ENCODE measurements at places on chromosomes 3 and 15.

- DNase-seq = no peak
Measured at GRCh38 chr3:81684751-81685395, 76.6 kb downstream of the GBE1 start.

DNA sequence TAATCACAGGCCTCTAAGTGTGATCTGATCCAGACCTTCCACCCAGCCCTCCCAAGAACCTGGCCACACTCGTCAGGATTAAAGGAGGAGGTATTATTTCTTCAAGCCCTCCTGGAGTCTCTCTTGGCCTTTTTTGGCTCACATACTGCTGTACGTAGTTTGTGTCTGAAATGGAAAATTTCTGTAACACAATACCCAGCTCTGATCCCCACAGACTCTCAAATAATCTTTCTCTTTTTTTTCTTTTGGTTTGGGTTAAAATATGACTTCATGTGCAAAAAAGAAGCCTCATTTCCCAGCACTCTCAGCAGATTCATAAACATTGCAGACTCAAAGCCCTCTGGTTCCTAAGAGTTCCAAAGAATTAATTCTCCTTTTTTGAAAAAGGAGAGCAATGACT lies 96.5 kb upstream of the PHLDB2 start:
- DNase-seq = peak; percentile 35

DNA sequence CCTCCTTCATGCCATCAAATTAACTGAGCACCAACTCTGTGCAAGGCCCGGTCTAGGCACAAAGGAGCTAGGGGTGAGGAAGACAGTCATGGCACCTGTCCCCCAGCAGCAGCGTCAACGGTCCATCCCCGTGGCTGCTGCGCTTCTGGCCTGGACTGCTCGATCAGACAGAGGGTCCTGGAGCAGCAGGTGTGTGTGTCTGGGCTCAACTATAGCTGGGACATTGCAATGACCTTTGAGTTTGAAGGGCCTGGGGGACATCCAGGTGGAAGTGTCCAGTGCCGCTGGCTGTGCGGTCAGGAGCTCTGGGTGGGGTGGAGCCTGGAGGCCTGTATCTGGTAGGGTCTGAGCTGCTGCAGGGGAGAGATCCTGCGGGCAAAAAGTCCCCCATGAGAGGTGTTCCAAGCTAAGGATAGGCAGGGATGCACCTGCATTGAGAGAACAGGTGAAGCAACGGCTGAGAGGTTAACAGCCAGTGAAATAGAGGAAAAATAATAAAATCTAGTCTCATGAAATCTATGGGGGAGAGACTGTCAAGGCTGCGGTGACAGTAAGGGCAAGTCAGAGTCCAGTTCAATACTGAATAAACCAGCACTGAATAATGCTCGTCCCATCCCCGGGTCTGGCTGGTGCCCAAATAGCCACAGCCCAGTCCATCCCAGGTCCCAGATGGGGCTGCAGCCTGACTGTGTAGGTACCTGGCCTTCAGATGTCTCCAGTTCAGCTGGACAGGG lies 25.4 kb upstream of the SLC41A3 start:
- DNase-seq = no peak

DNA sequence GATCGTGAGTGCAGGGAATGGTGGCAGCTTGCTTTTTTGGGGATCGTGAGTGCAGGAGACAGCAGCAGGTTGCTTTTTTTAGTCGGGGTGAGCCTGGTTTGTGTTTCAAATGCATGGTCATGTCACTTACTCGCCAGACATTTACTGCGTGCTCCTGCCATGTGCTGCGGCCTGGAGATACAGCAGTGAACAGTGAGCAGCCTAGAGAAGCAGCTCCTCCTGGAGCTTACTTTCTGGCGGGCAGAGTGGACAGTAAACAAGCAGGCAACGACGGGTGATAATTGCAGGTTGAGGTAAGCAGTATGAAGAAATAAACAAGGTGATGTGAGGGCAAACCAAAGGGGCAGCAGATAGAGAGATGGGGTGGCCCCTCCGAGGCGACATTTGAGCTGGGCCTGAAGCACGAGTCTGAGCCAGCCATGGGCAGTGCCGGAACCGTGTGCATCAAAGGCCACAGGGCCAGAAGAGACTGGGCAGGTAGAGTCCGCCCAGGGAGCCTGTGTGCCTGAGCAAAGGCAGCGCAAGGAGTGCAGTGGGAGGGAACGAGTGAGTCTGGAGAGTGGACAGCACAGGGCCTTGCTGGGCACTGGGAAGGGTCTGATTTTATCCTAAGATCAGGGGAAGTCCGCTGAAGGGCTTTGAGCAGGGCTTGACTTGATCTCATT lies 57.3 kb upstream of the RASA2 start:
- DNase-seq = no peak

GRCh38 chr3:194032828-194033435 lies 103.0 kb upstream of the HES1 start:
- DNase-seq = no peak

DNA sequence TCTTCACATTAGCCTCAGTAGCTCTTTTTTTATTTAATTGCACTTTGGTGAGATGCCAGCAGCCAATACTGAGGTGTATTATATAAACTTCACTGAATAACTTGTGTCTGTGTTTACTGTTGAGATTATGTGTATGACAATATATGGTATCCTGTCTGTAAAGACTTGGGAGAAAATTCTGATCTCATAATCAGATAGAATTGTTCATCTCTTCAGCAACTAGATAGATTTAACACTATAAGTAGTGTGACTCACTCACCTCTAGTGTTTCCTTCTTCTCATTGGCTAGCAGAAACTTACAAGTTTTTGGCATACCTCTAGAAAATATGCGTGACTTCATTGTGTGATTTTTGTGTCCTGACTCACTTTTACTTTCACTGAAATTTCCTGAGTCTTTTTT lies 67.6 kb upstream of the TGFBR2 start:
- DNase-seq = no peak

GRCh38 chr3:170470063-170471016 lies 51.7 kb downstream of the CLDN11 start:
- DNase-seq = no peak

DNA sequence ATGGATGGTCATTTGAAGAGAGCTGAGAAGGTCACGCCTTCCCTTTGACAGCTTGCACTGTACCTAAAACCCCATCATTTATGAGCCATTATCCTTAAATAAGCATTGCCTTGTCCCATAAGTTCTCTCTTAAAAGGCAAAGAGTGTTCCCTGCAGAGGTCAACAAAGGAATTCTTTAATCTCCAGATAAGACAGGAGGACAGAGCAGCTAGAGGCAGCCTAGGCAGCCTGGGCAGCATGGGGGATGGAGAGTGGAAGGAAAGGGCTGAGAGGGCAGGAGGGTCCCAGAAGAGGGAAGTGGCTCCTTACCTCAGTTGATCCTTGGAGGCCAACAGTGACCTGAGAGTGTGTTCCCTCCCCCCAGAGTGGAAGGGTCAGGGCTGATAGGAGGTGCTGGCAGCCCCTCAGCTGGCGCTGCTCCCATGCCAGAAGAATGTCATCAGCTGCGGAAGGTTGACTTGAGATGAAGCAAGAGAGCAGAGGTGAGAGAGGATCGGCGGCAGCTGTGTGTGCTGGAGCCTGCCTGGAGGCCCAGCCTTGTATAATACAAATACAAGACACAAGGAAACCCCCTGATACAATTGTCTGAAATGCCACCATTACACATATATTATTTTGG lies 12.8 kb downstream of the KBTBD13 start:
- no peak for DNase-seq

DNA sequence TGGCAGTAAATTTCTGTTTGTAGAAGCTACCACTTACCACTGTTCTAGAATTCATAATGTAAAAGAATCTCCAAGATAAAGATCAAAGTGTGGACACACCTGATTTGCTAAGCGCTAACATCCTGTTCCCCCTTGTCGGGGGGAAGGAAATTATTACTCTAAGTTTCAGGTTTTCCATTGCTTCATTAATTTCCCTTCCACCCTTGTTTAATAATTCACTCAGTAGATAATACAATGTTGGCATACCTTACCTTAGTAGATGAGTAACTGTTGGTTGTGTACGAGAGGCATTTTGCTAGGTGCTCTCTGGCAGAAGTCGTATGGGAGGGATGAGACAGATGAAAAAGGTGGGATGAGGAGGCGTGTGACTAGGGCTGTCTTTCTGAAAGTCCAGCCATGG lies 641.2 kb upstream of the ARRDC4 start:
- DNase-seq = no peak

- no peak for DNase-seq
Measured at GRCh38 chr15:99321468-99321867, 70.2 kb downstream of the LRRC28 start.

- no peak for DNase-seq
Measured at GRCh38 chr15:76752549-76752948, 152.6 kb downstream of the SCAPER start.

- peak; percentile 49 for DNase-seq
Measured at GRCh38 chr3:37236024-37236423, 61.6 kb upstream of the LRRFIP2 start.

DNA sequence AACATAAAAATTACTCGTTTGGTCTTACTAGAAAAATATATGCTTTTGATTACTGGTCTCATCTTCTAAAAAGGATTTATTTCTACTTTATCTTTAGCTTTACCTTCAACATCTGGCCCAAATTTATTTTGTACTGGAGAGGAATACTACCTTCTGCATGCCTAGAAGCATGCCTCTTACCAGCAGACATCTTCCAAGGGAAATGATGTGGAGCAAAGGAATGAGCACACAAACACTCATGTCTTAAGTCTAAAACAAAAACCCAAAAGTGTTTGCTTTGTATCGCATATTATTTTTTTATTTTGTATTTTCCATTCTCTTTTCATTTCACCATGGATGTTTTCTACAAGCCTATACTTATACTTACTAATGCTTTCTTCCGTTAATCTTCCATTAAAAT lies 304.6 kb upstream of the KCNMB2 start:
- DNase-seq = no peak

Data from suppressor macrophage treated with lipopolysaccharide for 4 hours (primary cell).